Stimulated activated CD4-positive, alpha-beta T cell treated with anti-CD3 and anti-CD28 coated beads, Interleukin-1b, Interleukin-23, amount 100 ng/mL, for 1 hour (primary cell): ENCODE measurements at places on chromosomes 7 and 10.

GRCh38 chr7:1052031-1052818 lies 7.9 kb downstream of the GPR146 start:
- DNase-seq: no peak

GRCh38 chr10:3595736-3596135 lies 189.3 kb downstream of the KLF6 start:
- no peak for DNase-seq

DNA sequence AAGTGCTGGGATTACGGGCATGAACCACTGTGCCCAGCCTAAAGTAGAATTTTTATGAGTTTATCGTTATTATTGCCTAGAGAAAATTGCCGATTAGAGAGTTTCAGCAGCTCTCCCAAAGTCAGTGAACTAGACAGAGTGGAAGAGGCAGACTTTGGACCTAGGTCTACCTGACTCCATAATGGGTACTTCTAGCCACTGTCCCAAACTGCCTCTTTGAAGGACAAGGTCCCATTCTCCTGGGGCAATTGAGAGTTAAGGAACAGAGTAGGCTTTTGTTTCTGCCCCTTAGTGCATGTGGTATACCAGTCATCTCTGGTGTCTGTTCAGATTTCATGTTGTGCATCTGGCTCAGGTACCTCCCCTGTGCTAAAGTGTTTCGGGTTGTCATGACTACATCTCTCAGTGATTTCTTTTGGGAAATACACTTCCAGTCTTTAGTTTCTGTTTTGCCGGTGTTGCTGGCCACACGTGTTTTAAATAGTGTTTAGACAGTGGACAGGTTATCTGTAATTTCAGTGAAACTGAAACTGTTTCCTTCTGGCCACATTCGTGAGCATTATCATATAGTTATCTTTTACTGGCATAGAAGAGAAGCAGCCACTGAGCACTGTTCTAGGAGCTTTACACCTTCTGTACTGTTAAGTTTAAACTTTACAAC lies 4.7 kb downstream of the TMEM236 start:
- DNase-seq: no peak

- DNase-seq: no peak
These were observed 381.1 kb upstream of the SEMA3D start for GRCh38 chr7:85567983-85568382.

GRCh38 chr7:64795176-64795575 lies 948 bp downstream of the ZNF138 start:
- DNase-seq: no peak

- DNase-seq: no peak
These were observed 2.2 kb upstream of the CDCA7L start for GRCh38 chr7:21947946-21948345.

DNA sequence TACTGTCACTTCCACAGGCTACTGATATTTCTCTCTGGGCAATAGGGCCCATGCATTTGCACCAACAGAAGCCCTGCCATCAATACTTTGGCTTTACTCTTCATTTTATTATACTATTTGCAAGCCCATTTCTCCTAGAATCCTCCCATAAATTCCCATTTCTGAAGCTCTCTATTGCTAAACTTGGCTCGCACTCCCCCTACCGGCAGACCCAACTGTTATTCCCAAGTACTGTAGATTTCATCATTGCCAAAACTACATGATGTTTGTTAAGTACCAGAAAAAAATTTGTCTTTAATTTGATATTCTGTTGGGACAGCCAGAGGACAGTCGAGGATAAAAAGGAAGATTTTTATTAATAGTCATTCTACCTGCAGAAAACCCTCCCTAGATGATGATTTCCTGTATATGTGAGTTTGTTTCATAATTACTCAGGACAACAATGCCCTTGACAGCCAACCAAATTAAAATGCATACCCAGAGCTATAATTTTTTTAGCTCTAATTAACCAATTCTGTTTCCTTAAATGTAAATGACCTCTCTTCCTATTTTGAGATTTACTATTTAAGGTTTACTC lies 298.6 kb downstream of the REEP3 start:
- DNase-seq: no peak

GRCh38 chr7:149050941-149051340 lies 22.6 kb upstream of the PDIA4 start:
- no peak for DNase-seq

DNA sequence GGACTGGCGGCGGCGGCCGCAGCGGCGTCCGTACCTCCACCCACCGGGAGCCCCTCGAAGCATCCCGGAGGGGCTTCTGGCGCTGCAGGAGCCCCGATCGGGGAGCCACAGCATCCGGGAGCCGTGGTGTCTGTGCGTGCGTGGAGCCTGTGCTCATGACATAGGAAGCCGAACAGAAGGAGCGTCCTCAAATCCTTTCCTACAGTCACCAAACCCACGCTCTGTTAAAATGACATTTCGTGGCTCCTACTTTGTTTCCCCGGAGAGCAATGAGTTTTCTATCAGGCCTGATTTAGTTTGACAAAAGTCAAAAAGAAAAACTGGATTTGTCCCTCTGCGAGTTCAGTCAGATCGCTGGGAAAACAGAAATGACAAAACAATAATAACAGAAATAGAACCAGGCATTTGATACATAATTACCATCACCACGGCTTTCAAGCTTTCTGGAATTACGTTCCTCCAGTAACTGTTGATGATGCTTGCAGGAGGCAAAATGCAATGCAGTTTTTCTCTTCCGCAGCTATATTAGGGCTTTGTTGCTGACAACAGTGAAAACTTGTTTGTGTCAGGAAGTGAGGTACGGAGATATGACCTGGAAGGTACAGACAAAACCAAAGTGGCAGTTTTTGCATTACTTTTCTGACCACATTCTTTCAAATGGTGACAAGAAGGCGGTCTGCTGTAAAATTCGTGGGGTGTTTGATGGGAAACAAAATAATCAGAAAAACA lies 219.3 kb upstream of the MKLN1 start:
- no peak for DNase-seq

DNA sequence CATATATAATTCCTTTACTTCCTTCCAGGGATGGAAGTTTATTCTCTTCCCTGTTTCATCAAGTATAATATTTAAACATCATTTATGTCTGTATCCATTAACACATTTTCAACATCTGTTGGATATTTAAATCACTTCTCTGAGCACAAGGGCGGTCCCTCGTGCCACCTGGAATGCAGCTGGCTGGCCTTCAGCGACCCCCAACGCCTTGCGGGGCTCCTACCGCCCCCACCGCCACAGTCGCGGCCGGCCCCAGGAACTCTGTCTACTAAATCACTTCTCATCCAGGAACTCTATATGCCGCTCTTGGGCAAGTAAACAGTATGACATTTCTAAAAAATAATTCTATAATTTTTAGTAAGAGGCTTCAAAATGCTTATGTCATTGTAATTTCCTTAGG lies 221.1 kb upstream of the PTN start:
- no peak for DNase-seq

DNA sequence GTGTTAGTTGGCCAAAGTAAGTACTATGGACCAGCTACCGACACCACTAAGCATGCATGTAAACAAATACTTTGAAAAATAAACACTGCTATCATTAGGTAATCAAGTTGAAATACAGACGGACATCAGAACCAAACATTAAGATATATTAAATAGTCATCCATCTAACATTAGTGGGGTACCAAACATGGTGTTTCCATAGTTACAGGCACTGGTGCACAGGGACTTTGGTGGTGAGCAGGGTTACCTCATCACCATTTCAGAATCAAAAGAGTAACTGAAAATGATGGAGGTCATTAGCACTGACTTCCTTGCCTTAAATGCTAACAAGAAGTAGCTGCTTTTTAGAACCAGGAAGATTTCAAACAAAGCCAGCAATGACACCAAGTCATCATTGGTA lies 23.9 kb downstream of the EBLN1 start:
- no peak for DNase-seq

- no peak for DNase-seq
These were observed 71.3 kb upstream of the ARMC3 start for GRCh38 chr10:22856444-22857074.

GRCh38 chr10:131802156-131802915 lies 98.5 kb upstream of the PPP2R2D start:
- no peak for DNase-seq

DNA sequence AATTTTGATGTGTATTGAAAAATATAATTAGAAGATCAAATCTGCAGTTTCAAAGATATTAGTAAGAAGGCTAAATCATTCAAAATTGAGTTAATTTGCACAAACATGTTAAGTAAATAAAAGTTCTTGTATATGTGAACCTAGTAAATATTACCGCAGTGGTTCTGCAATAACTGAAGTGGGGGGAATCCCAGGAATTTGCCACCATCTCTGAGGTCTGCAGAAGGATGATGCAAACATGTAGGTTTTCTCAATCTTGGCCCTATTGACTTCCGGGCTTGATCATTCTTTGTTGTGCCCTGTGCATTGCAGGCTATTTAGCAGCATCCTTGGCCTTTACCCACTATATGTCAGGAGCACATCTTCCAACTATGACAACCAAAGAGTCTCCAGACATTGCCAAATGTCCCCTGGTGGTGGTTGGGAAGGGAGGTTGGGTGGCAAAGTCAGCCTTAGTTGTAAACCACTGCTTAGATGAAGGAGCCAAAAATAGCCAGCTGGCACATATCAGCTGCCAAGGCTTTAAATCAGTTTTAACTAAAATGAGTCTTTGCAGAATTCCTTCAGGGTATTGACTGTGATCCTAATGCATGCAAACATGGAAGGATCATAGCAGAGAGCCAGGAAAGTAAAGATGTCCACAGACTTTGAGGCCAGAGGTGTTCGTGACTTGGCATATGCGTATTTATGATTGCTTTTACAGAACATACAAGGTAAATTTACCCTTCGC lies 146.3 kb downstream of the TRIL start:
- no peak for DNase-seq

- DNase-seq: no peak
These were observed 672 bp downstream of the LFNG start for GRCh38 chr7:2520131-2520760.

DNA sequence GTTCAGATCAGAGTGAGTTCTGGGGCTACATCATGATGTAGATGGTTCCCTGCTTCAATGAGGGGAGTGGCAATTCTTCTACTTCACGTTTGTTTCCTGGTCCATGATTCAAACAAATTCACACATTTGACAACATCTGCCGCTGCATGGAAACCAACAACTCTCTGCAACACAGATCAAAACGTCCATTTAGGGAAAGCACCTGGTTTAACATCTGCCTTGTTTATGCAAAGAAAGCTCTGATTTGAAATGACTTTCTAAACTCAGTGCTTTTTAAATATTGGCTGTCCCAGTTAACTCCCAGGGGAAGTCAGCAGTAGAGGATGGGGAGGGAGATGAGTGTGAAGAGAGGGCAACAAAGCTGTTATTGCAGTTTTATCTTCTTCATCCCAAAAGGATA lies 93.8 kb downstream of the GAD2 start:
- no peak for DNase-seq

DNA sequence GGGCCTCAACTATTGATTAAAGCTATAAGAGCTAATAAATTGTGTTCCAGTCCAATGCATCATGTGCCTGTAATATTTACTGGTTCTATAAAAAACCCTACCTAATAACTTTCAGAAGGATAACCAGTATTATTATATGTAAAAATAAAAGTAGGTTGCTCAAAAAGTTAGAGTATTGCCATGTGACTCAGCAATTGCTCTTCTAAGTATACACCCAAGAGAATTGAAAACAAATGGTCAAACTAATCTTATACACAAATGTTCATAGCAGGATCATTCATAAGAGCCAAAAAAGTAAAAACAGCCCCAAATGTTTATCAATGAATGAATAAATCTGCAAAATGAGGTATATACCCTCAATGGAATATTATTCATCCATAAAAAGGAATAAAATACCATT lies 89.5 kb upstream of the TES start:
- DNase-seq: no peak

- no peak for DNase-seq
These were observed 44.0 kb downstream of the NRP1 start for GRCh38 chr10:33290321-33291052.

DNA sequence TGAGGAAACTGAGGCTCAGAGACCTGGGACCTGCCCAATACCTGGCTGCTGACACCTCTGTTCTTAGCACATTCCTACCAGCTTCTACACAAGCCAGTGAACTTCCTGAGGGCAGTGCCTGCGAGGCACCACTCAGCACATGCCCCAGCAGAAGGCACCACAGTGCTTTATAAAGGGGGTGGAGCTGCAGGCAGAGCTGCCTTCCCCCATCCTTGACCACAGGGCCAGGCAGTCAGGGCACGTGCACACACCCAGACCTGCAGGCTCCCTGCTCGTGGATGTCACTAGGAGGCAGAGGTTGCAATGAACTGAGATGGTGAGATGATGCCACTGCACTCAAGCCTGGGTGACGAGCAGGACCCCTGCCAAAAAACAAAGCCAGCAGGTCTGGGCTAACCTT lies 39.2 kb upstream of the TUBB8 start:
- DNase-seq: no peak

DNA sequence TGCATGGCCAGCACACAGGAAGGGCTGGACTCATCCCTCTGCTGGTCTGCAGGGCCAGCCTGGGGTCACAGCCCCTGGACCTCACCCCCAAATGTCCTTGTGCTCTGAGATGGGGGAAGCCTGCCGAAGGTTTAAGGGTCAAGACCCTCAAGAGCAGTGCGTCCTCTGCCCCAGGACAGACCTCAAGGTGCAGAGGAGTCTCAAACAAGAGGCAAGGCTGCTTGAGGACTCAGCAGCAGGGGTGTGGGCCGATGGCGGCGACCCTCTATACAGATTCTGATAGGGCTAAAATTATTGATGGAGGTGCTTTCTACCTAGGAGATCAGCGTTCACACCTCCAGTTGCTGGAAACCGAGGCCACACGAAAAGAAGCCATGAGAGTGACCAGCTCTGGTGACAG lies 80.7 kb downstream of the ZRANB1 start:
- no peak for DNase-seq

GRCh38 chr10:89256962-89257361 lies 5.4 kb upstream of the LIPA start:
- no peak for DNase-seq

GRCh38 chr10:13074563-13075451 lies 25.2 kb upstream of the OPTN start:
- no peak for DNase-seq

GRCh38 chr10:79003183-79004100 lies 65.3 kb upstream of the ZMIZ1 start:
- DNase-seq: no peak

GRCh38 chr10:85926136-85926535 lies 440.5 kb downstream of the GRID1 start:
- DNase-seq: no peak

DNA sequence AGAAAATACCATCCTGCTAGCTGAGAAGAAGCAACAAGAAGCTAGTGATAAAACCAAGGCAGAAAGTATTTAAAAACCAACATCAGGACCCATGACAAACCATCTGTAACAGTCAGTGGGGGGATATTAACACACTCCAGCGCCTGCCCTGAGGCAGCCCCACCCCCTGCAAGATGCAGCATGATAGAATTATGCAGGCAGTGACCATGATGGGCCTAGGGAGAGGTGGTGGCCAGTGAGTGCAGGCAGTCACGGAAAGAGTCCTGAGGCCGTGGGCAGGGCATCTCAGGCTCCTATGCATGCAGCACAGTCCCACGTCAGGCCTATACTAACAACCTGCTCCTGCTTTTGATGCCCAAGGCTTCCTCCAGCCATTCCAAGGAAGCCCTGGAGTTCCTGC lies 686.9 kb downstream of the GRID1 start:
- no peak for DNase-seq
